Activated naive CD4-positive, alpha-beta T cell treated with anti-CD3 and anti-CD28 coated beads for 36 hours (primary cell): ENCODE measurements at places on chromosomes 12 and 14. TPM values are rescaled to one million over a fixed set of nuclear protein-coding genes. Genes with fewer than 3 reads are reported as not detected.
A peak's percentile ranks its signal among the peaks of the same experiment; 100 is the strongest.

ANGEL1 gene
- 17.0 TPM for total RNA-seq

ANO4 gene
- not detected for total RNA-seq

TMEM106C gene
- total RNA-seq: 247 TPM

ERGIC2 gene
- total RNA-seq: 112 TPM

TAS2R9 gene
- not detected for total RNA-seq

ALDH1L2 gene
- 12.2 TPM for total RNA-seq

RNASE7 gene
- not detected for total RNA-seq

GRCh38 chr12:108594-108993 is 42.0 kb downstream of the IQSEC3 start:
- H3K27ac ChIP-seq: no peak overlapping the region
- no peak for DNase-seq
- peaks cover 20% of the 10 kb centered on the region for H3K4me1 ChIP-seq
- no peaks in the 10 kb centered on the region for H3K36me3 ChIP-seq
- no peak overlapping the region for H3K4me3 ChIP-seq
- no peaks in the 10 kb centered on the region for H3K27me3 ChIP-seq

- no peak overlapping the region for H3K4me3 ChIP-seq
- no peaks in the 10 kb centered on the region for H3K27me3 ChIP-seq
- H3K36me3 ChIP-seq: no peaks in the 10 kb centered on the region
- H3K4me1 ChIP-seq: no peaks in the 10 kb centered on the region
- no peak overlapping the region for H3K27ac ChIP-seq
Observed at GRCh38 chr14:28577187-28577586, 189.4 kb upstream of the FOXG1 start.

- H3K36me3 ChIP-seq: no peaks in the 10 kb centered on the region
- H3K27me3 ChIP-seq: no peaks in the 10 kb centered on the region
- no peak overlapping the region for H3K27ac ChIP-seq
- H3K4me3 ChIP-seq: no peak overlapping the region
- DNase-seq: no peak
- H3K4me1 ChIP-seq: peaks cover 3% of the 10 kb centered on the region
Observed at GRCh38 chr12:52945389-52946232, 3.3 kb upstream of the KRT18 start.

DNA sequence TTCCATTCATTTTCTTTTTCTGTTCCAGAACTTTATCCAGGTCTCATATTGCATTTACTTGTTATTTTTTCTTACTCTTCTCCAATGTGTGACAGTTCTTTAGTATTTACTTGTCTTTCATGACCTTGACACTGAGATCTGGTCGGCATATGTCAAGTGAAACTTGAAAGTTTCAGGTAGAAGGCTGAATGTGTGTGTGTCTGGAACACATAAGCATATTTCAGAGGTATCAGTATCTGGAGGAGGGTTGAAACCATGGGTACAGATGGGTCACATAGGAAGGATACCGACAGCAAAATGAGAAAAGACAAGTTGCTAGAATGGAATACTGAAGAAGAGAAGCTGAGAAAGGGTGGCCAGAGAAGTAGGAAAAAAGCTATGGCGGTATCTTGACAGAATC is 22.5 kb upstream of the PTGDR start:
- no peak overlapping the region for H3K4me3 ChIP-seq
- H3K4me1 ChIP-seq: peaks cover 20% of the 10 kb centered on the region
- H3K36me3 ChIP-seq: no peaks in the 10 kb centered on the region
- no peaks in the 10 kb centered on the region for H3K27me3 ChIP-seq
- no peak for DNase-seq
- H3K27ac ChIP-seq: no peak overlapping the region

- H3K4me3 ChIP-seq: no peak overlapping the region
- H3K27ac ChIP-seq: no peak overlapping the region
- no peak for DNase-seq
- H3K36me3 ChIP-seq: peaks cover 12% of the 10 kb centered on the region
- H3K27me3 ChIP-seq: no peaks in the 10 kb centered on the region
- H3K4me1 ChIP-seq: peaks cover 24% of the 10 kb centered on the region
Observed at GRCh38 chr12:91561958-91562325, 379.3 kb upstream of the DCN start.

DNA sequence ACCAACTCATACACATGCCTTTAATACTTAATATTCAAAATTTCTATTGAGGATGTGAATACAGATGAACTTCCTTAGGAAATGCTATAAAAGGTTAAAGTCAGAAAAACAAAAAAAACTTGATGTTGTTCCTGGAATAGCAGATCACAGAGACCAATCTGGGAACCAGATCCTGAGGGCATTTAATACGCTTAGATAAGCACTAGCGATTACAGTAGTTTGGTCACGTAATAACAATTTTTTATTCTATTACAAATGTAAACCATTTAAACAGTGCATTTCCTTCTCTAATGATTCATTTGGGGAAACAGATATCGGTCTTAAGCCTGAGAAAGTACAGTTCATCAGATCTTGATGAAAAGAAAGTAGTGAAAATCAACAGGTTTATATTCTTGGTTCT is 30.8 kb upstream of the ABCC9 start:
- H3K27me3 ChIP-seq: no peaks in the 10 kb centered on the region
- no peaks in the 10 kb centered on the region for H3K36me3 ChIP-seq
- H3K4me3 ChIP-seq: no peak overlapping the region
- no peak for DNase-seq
- H3K4me1 ChIP-seq: no peaks in the 10 kb centered on the region
- H3K27ac ChIP-seq: no peak overlapping the region

DNA sequence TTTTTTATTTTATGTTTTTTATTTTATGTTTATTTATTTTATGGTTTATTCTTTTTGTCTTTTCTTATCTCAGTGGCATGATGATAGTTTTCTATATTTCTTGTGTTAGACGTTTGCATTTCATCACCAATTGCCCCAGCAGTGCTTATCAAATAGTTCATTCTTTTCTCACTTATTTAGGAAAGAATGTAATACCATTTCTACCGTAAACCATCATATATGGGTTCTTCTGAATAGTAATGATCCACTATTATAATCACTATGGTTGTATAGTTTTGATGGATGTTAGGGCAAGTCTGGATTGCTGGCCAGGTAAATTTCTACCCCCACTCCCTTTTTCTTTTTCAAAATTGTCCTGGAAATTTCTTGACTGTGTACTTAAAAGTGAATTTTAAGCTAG is 134.6 kb upstream of the FBXO33 start:
- H3K36me3 ChIP-seq: no peaks in the 10 kb centered on the region
- no peak overlapping the region for H3K4me3 ChIP-seq
- no peak overlapping the region for H3K27ac ChIP-seq
- no peaks in the 10 kb centered on the region for H3K4me1 ChIP-seq

DNA sequence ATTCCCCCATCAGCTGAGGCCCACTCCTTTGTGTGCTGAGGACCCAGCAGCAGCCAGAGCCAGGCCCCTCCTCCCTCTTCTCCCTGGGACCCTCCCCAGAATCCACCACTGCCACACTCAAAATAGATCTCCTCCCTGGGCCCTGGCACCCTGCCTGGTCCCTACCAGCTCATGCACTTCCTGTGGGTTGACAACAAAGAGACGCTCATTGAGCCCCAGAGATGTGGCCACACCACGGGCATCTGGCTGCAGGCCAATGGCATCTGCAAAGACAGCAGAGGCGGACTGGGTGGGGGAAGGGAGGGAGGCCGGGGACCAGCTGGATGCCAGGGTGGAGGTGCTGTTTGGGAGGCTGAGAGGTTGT is 16.0 kb upstream of the ENDOU start:
- no peaks in the 10 kb centered on the region for H3K27me3 ChIP-seq
- no peak overlapping the region for H3K27ac ChIP-seq
- H3K4me3 ChIP-seq: no peak overlapping the region
- peaks cover 19% of the 10 kb centered on the region for H3K4me1 ChIP-seq

DNA sequence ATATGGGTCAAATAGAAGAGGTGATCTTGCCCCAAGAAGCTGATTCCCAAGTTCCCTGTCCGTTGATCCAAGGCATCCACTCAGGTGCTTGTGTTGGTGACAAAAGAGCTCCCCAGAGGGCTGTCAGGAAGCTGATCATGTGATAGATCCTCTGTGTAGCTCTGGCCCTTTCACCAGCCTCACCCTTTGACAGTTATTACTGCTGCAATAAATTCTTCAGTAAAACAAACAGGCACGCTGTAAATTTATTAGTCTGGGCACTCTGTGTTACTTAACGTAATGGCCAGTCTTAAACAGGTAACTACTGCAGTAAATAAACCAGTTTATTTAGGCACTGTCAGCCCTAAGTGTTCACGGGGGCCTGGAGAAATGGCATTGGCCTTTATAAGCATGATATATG is 473.9 kb downstream of the BCL11B start:
- no peaks in the 10 kb centered on the region for H3K4me1 ChIP-seq
- H3K4me3 ChIP-seq: no peak overlapping the region
- DNase-seq: no peak
- H3K36me3 ChIP-seq: peaks cover 3% of the 10 kb centered on the region
- no peak overlapping the region for H3K27ac ChIP-seq

DNA sequence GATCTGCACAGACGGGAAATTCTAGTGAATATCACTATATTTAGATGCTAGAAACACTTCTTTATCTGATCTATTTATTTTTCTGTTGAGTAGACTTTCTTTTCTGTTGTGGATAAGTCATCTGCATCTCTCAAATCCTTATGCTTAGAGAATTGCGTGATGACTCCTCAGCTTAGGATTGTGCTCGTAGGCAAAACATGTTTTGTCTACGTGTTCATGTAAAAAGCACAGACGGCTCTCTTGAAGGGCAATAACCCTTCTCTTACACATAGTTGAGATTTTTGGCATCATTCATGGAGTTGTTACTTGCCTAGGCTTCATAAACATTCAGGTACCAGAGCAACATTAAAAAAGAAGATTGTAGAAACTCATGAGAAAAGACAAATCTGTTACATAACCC is 18.6 kb downstream of the PPFIBP1 start:
- H3K27ac ChIP-seq: no peak overlapping the region
- H3K36me3 ChIP-seq: peaks cover 5% of the 10 kb centered on the region
- H3K4me1 ChIP-seq: peaks cover 10% of the 10 kb centered on the region
- H3K27me3 ChIP-seq: no peaks in the 10 kb centered on the region
- DNase-seq: no peak

GRCh38 chr12:5409619-5410018 is 22.3 kb upstream of the NTF3 start:
- H3K4me3 ChIP-seq: no peak overlapping the region
- H3K36me3 ChIP-seq: no peaks in the 10 kb centered on the region
- H3K4me1 ChIP-seq: no peaks in the 10 kb centered on the region
- no peak overlapping the region for H3K27ac ChIP-seq
- DNase-seq: no peak

DNA sequence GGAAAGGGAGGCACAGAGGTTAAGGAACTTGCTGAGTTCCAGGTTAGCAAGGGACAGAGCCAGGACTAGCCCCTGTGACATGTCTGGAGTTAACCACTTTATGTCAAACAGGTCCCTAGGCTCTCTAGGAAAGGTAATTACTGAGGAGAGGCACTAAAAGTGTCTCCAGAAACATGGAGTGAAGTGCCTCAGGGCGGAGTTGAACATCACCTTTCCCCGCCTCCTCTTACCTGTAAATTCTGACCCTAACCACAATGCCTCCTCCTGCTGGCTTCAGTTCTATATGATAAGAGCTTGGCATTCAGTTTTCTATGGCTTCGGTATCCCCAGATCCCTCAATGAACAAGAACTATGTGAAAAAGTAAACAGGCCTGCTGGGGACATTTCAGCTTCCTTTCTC is 18.1 kb downstream of the RPH3A start:
- no peaks in the 10 kb centered on the region for H3K4me1 ChIP-seq
- H3K27me3 ChIP-seq: peaks cover 22% of the 10 kb centered on the region
- no peak for DNase-seq

DNA sequence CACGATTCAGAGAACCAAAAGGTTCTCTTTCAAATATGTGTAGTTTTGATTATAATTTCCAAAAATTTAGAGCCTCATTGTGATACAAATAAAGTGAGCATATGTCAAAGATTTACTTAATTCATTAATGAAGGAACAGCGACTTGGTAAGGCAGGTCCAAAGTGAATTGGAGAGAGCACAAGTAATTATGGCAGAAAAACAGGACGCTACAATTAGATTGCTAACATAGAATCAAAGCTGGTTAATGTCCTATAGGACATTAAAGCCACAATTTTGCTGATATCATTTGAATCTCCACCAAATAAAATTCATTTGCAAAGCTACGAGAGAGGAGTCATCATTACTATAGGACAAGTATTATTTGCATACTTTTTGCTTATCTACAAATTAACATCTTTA is 164.2 kb downstream of the CCER1 start:
- H3K36me3 ChIP-seq: no peaks in the 10 kb centered on the region
- no peaks in the 10 kb centered on the region for H3K27me3 ChIP-seq
- H3K27ac ChIP-seq: no peak overlapping the region
- no peak overlapping the region for H3K4me3 ChIP-seq

DNA sequence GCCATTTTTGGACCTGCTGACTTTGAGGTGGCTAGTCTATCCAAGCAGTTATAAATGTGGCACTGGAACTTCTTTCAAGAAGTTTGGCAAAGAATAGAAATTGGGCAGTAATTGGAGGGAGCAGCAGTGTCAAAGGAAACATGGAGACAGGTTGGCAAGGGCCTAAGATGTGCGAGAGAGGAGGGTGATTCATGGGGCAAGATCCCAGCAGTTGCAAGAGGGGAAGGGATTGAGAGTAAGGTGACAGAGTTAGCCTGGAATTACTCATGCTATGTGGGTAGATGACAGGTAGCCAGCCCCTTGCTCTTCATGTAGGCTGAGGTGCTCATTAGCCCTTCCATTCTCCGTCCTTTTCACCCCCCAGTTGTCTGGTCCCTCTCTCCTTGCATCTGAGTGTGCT is 42.2 kb downstream of the FBXL14 start:
- H3K36me3 ChIP-seq: no peaks in the 10 kb centered on the region
- peaks cover 10% of the 10 kb centered on the region for H3K4me1 ChIP-seq
- peaks cover 3% of the 10 kb centered on the region for H3K27me3 ChIP-seq
- no peak overlapping the region for H3K27ac ChIP-seq
- no peak overlapping the region for H3K4me3 ChIP-seq
- DNase-seq: no peak

DNA sequence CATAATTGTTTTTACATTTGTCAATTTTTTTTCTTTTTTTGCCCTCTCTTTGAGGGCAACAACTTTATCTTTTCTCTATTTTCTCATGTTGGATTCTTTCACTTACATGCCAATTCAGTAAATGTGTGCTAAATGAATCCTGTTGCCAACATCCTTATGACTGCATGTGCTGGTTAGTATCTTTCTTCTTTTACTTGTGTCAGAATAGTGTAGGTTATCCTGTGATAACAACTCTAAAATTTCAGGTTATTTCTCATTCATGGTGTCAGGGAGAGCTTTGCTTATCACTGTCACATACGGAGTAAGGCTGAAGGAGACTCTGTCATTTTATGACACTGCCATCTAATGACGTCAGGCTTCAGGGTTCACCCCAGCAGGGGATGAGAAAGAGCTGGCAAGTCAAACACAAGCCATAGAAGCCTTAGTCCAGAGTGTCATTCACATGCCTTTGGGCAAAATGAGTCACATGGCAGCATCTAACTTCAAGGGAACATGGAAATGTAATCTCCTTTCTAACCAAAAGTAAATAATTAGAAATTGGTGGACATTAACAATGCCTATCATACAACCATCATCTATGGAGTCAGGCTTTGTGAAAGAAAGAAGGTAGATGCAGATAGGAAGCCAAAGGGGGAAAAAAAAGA is 242.5 kb upstream of the ATP2B1 start:
- no peaks in the 10 kb centered on the region for H3K36me3 ChIP-seq
- peak; percentile 36 for DNase-seq
- peaks cover 39% of the 10 kb centered on the region for H3K4me1 ChIP-seq
- H3K27me3 ChIP-seq: no peaks in the 10 kb centered on the region
- no peak overlapping the region for H3K4me3 ChIP-seq
- no peak overlapping the region for H3K27ac ChIP-seq

- peak; percentile 38 for DNase-seq
- no peaks in the 10 kb centered on the region for H3K27me3 ChIP-seq
- H3K4me3 ChIP-seq: no peak overlapping the region
- H3K36me3 ChIP-seq: peaks cover 4% of the 10 kb centered on the region
- no peaks in the 10 kb centered on the region for H3K4me1 ChIP-seq
Observed at GRCh38 chr14:74913986-74914573, 9.0 kb downstream of the RPS6KL1 start.
